Epithelial cell of prostate (primary cell): ENCODE measurements at places on chromosomes 11 and 22.

DNA sequence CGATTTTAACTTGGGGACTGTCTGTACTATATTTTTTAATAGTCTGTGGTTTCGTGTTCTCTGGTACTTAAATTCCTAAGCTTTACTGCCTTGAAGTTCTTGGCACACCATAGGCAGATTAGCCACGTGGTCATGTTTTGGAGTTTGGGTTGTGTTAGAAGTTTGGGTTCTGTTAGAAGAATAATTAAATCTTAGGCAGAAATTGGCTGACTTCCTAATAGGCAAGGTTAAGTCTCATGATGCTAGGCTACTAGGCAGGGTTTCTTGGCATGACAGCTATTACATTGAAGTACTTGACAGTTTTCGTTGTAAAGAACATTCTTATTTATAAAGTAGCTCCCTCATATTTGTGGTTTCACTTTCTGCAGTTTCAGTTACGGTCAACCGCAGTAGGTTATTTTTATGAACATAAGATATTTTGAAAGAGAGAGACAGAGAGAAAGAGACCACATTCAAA, 30.0 kb upstream of the MMP7 start:
- DNase-seq = peak; percentile 64

DNA sequence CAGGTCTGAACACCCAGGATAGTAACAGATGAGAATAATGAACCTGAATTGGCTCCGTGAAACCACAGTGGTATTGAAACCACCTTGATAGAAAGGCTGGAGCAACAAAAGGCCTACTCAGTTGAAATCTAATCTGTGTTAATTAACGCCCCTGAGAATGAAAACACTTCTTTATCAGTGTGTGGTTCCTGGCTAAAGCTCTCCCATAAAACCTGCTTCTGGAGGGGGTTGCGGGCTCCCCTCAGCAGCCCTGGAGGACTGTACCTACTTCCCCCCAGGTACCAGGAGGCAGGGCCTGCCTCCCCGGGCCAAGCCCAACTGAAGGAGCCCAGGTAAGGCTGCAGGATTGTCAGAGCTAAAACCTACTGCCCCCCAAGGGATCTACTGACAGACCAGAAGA, 54.6 kb downstream of the PLEKHA7 start:
- no peak for DNase-seq

DNA sequence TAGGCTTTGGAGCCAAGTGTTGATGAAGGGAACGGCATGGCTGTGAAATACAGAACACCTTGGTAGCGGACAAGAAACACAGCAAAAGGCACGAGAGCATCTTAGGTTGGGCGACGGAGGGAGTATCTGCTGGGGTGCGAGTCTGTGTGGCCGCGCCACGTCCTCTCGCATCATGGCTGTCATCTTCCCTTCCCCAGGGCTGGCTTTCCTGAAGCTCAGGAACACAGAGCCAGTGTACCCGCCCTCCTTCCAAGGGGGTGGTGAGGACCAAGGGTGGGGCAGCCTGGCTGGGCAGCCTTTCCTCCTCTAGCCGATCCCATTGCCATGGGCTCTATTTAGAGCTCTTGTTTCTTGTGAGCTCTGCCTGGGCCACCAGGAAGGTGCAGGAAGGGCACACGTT, 154.4 kb downstream of the FEZ1 start:
- DNase-seq = no peak

GRCh38 chr11:76837696-76838677, 22.7 kb upstream of the ACER3 start:
- no peak for DNase-seq

GRCh38 chr11:114354076-114354475, 46.2 kb downstream of the C11orf71 start:
- peak; percentile 90 for DNase-seq

DNA sequence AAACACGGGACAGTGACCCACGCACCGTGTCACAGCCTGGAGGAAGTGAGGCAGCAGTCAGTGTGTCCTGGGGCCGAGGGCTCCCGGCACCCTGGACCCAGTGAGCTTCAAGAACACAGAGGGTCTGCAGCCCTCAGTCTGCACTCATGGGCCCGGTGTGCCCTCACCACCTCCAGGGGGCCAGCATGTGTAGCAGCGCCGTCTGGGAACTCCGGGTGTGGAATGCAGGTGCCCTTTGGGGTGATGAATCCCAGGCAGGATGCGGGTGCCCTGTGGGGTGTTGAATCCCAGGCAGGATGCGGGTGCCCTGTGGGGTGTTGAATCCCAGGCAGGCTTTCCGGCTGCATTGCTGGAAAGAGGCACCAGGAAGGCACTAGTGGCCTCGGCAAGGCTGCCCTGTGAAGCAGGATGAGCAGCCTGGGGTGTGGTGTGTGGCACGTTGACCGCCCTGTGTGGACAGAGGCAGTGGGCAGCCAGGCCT, 1399.9 kb downstream of the BRD1 start:
- no peak for DNase-seq

GRCh38 chr22:19905347-19906276, 36.0 kb upstream of the COMT start:
- no peak for DNase-seq

- DNase-seq = peak; percentile 33
Observed at GRCh38 chr11:94507485-94507884, 4.8 kb upstream of the C11orf97 start.

DNA sequence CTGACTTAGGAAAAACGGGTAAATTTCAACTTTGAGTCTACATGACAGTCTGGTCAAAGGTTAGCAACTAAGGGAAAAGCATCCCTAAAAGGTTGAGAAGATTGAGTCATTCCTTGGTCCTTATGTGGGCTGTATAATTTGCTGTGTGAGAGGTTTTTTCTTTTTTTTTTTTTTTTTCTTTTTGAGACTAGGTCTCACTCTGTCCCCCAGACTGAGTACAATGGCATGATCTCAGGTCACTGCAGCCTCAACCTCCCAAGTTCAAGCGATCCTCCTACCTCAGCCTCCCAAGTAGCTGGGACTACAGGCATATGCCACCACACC, 101.4 kb downstream of the MRTFA start:
- DNase-seq = no peak

DNA sequence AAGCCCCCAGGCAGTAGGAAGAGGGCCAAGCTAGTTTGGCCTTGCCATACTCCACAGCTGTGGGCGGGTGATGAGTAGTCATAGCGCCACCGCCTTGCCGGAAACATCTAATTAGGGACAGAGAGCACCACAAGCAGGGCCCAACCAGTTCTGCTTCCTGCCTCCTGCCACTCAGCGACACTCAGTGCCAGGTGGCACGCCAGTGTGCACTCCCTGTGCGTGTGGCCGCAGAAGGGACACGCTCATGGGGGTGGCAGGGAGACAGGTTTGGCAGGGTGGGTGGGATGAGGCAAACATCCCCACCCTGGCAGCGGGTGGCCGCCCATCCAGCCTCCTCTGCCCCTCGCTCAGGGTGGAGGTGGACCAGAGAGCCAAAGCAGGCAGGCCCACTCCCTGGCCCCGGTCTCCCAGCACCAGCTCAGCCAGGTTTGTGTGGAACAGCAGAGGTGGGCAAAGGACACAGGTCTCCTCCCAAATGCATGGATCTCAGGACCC, 4.9 kb downstream of the OVOL1 start:
- DNase-seq = no peak

- DNase-seq = no peak
Observed at GRCh38 chr22:19044381-19044780, 77.8 kb downstream of the DGCR2 start.

DNA sequence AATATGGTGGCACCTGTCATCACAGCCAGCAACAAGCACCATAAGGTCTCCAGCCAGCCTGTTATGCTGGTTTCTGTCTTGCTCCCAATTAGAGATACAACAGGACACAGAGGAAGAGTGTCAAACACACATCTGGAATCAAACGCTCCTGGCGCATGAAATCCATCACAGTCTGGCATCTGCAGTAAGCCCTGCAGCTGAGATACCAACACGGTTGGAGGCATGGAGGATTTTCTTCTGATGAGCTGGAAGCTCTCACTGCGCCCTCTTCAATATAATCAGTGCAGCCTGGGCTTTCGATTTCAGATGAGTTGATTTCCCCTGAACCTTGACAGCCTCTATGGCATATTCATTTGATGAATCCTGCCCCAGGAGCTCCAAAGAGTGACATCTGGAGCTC, 27.8 kb upstream of the CARS1 start:
- no peak for DNase-seq

DNA sequence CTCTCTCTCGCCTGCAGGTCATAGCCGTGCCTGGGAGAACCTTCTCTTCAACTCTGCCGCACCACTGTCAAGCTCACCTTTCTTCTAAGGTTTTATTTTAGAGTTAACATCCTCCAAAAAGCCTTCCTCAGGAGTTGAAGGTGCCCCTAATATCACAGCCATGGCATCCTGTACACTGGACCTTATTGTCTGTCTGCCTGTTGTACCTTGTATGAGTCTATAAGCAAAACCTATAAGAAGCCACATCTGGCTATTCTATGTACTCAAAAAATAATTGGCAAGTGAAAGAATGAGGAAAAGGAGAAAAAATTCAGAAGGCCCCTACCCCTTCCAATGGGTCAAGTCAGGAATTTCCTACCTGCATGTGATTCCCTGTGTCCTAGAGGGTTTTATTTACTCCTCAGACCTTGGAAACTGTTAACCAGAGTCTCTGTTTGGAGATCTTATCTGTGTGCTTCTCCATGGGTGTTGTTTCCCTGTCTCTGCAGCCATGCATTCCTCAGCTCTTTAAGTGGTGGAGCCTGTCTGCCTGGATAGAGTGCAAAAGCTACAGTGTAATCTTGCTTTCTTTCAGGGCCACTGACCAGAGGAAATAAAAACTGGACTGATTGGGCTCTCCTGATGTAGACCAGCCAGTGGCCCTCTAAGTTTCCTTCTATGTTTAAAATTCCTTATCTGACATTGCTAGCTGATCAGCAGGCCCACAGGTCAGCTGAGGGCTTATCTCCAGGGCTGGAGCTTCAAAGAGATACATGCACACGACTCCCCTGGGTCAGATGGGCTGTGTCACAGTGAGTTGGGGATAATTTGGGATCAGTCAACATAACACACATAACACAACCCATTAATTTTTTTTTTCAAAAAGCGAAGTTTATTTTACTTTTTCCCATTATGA, 37.6 kb upstream of the TMEM135 start:
- no peak for DNase-seq

GRCh38 chr11:68839911-68840641, 1.6 kb downstream of the CPT1A start:
- DNase-seq = no peak

GRCh38 chr22:31474743-31475142, 14.9 kb downstream of the EIF4ENIF1 start:
- DNase-seq = no peak

GRCh38 chr22:39287076-39287725, 32.2 kb downstream of the RPL3 start:
- no peak for DNase-seq

DNA sequence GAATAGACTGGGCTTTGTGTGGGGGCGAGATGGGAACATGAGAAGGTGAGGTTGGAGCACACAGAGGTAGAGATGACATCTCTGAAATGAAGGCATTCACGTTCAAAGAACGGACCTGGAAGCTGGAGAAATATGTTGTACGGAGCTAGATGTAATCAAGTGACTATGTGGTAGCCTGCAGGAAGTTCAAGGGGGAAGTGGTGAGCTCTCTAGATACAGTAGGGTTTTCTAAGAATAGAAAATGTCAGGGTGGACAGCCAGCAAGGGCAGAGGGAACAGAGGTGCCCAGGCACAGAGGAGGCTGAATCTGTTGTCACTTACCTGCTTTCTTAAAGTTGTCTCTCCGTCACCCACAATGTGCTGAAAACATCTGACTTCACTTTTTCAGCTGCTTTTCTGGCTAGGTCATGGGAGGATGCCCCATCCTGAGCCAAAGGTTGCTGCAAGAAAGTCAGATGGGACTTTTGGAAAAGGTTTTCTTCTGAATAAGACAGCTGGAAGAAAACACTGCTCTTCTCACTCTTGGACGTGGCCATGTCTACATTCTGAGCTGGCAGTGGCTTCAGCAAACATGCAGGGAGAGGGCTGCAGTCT, 171.5 kb upstream of the B3GAT1 start:
- no peak for DNase-seq

GRCh38 chr22:18056807-18057474, 20.8 kb upstream of the PEX26 start:
- DNase-seq = no peak

DNA sequence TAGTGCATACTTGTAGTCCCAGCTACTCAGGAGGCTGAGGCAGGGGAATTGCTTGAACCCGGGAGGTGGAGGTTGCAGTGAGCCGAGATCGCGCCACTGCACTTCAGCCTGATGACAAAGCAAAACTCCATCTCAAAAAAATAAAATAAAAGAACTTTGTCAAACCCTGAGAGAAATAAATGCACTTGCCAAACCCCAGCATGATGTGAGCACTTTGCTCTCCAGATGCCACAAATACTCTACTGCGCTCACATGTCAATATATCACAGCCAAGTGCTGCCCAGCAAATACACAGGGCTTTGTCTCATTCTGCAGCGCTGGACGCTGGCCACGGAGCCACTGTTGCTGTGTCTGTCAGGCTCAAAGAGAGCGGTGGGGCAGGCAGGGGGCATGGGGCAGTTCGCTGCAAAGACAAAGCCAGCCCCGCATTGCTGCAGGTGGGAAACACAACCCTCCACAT, 45.1 kb downstream of the AHNAK start:
- DNase-seq = no peak

DNA sequence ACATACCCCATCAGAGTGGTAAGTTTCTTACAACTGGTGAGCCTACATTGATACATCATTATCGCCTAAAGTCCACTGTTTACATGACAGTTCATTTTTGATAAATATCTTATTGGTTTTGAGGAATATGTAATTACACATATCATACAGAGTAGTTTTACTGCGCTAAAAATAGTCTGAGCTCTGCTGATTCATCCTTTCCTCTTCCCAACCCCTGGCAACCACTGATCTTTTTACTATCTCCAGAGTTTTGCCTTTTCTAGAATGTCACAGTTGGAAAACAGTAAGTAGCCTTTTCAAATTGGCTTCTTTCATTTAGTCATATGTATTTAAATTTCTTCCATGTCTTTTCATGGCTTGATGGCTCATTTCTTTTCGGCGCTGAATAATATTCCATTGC, 112.8 kb downstream of the LARGE1 start:
- no peak for DNase-seq

- no peak for DNase-seq
Observed at GRCh38 chr11:11978098-11978637, 30.3 kb downstream of the DKK3 start.

DNA sequence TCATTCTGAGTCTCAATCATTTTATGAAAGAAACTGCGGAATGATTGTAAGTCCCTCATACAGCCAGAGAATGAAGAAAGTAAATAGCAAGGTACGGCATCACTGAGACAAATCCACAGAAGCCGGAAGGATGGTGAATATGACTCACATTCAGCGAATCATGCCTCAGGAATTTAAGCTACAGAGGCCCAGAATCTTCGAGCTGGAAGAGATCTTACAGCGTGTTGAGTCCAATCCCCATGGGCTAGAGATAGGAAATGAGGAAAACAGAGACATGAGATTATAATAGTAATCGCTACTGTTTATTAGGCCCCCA, 173.2 kb downstream of the KIF18A start:
- DNase-seq = peak; percentile 57

DNA sequence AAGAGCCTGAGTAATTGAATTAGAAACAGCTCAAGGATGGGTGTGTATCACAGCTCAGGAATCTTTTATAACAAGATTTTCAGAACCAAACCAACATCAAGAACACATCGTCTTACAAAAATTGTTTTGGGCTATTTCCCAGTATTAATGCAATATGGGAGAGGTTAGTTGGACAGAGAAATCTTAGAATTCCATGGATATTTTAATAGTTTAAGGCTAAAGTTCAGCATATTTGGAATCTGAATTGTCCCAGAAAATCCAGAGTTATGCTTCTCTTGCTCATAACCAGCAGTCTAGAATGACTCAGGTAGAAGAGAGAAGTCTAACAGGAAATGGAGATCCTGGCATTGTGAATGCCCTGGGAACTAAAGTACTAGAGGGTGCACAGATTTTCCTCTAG, 74.6 kb downstream of the ADM start:
- DNase-seq = no peak

GRCh38 chr11:65290448-65291165, 24.1 kb upstream of the CDC42EP2 start:
- DNase-seq = no peak
